Bronchial epithelial cell (primary cell): ENCODE measurements at places on chromosomes 12 and 14.

DNA sequence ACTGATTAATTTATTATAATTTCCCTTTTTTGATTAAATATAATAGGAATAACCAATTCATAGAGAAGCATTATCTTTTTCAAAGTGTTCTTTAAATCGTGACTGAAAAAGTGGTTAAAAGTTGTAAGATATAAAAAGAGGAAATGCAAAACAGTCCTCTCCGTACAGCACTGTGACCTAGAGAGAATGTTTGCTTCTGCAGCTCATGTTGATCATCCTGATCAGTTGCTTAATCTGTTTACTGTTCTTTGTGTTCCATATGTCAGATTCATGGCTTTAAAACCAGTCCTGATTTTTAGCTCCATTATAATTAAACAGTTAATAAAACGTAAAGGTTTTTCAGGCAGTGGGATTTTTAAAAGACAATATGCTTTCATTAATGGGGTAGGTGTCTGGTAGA is 4.7 kb downstream of the TTC8 start:
- no peak for DNase-seq

DNA sequence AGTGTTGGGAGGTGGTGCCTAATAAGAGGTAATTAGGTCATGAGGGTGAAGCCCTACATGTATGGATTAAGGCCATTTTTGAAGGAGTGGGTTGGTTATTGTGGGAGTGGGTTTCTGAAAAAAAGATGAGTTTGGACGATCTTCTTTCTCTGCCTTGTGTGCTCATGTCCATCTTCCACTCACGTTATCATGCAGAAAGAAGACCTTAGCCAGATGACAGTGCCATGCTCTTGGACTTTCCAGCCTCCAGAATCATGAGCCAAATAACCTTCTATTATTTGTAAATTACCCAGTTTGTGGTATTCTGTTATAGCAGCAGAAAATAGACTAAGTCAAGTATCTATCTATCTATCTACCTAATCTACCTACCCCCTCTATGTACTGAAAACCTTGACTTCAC is 71.9 kb downstream of the SDR9C7 start:
- DNase-seq, result no peak

GRCh38 chr14:26833621-26834176 is 235.9 kb upstream of the NOVA1 start:
- peak; percentile 4 for DNase-seq

DNA sequence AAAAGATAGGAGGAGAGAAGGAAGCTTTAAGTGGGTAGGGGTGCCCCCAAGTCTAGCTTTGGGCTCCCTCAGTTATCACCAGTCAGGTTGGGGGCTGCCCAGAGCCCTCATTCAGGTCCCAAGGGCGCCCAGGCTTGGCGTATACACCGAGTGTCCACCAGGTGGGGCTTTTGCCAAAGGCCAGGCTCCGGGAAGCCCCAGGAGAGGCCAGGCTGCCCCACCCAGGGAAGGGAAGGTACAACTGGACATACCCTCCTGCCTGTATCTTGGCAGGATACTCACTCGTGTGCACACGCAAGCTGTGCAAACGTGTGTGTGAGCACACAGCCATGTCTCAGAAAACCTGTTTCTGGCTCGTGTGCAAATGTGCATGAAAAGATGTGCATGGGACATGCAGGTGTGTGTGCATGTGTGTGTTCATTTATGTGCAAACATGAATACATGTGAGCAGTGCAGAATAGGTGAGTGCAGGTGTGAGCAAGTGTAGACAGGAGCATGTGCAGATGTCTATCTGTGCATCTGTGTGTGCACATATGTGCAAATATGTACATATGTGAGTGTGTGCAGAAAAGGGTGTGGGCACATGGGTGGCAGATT is 103.9 kb upstream of the MYL2 start:
- DNase-seq, result peak; percentile 52

GRCh38 chr12:25988505-25988904 is 30.0 kb downstream of the RASSF8 start:
- DNase-seq, result no peak

DNA sequence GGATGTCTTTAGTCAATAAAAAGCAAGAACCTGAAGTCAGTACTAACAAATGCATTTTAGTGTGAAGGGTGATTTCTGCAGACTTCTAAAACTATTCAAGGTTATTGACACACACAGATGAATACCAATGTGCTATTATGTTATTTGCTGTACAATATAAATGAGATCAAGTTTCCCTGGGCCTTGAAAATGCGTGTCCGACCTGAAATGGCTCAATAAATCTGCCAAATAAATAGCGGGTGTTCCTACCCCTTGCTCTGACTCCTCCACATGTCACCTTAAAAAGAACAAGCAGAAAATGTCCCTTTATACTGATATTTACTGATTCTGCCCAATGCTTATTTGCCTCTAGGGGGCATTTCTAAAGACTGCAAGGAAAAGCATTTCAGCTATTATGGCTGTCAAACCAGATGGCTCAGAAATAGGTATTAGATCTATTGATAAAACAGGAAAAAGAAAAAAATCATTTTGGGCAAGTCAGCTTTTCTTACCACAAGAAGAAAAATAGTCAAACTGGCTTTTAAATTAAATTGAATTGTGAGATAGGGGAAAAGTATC is 367.3 kb upstream of the KITLG start:
- no peak for DNase-seq

GRCh38 chr14:92280554-92281262 is 42.3 kb upstream of the SLC24A4 start:
- no peak for DNase-seq

DNA sequence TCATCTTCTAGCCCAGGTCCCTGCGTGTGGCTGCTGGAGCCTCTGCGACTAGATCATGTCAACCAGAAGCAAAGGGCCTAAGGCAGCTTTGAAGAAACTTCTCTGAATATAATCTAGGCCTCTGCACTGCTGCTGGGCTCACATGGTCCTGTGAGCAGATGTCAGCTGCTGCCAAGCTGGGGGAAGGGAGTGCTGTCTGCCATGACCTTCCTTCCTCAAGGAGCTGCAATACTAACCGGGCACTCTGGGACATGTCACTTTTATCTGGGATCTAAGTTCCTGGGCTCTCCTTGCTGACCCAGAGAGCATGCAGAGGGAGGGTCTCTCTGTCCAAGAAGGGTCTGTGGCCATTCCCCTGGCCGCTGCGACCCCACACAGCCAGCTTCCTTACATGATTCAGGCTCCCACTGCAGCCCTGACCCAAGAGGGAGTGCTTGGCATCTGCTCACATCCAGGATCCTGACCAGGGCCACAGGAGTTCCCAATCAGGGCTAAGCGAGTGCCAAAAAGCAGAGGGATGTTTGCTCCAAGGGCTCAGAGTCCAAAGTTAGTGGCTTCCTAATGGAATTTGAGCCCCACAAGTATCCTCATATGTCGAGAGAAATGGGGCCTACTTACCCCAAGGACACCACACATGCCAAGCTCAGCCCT is 74.0 kb downstream of the PLEKHG3 start:
- no peak for DNase-seq

DNA sequence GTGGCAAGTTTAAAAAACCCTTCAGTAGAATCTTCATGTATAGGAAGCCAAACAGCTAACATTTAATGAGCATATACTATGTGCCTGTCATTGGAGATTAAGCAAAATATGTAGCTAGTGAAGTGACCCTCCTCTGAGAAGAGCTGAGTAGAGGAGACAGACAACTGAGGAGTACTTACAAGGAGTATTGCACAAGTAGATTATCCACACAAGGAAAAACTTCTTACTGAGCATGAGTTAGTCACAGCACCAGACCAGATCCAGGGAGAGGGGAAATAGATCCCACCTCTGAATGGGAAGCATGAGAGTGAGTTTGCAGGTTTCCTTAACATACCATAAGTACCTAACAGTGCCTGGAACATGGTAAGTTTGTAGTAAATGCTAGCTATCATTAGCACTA is 33.0 kb downstream of the FRMD6 start:
- peak; percentile 36 for DNase-seq

GRCh38 chr12:95054206-95054605 is 19.2 kb downstream of the NR2C1 start:
- DNase-seq, result no peak

GRCh38 chr14:34766606-34767005 is 52.2 kb upstream of the CFL2 start:
- DNase-seq, result no peak

DNA sequence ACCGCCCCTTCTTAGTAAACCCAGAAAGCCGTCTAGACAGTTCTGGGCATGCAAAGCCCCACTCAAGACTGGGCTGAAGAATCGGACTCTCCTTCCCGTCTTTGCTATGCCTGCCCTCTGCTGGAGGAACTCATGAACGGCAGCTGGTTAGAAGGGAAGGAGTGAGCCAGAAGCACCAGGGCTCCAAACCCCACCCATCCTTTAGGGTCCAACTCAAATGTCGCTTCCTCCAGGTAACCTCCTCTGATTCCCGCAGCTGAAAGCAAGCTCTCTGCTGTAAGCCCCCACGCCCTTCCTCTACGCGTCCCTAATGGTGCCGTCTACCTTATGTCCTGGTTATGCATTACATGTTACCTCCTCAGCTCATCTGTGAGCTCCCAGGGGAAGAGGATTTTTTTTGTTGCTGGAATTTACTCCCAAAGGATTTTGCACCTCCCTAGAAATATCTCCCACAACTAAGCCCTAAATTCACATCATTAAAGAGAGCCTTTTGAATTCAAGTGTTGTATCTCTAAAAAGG is 59.0 kb upstream of the SCN8A start:
- peak; percentile 73 for DNase-seq

DNA sequence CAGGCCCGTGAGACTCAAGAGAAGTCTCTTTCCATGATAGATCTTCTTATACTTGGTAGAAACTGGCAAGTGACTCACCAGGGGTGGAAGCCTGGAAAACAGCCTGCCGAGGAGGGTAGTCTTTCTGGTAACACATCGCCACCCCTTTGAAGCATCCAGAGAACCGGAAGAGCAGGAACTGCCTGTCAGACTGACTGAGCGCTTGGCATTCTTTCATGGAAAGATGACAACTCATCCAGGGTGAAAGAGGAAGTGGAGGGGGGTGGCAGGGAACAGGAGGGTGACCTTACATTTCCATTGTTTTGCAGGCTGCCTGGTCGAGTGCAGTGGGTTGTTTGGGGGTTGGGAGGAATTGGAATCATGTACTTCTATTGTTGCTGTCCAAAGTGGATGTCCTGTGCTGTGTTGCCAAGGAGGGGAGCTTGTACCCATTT is 34.5 kb downstream of the PRKCH start:
- DNase-seq, result peak; percentile 99

- peak; percentile 85 for DNase-seq
These were observed 107.6 kb downstream of the PTCSC3 start for GRCh38 chr14:36068777-36069534.

DNA sequence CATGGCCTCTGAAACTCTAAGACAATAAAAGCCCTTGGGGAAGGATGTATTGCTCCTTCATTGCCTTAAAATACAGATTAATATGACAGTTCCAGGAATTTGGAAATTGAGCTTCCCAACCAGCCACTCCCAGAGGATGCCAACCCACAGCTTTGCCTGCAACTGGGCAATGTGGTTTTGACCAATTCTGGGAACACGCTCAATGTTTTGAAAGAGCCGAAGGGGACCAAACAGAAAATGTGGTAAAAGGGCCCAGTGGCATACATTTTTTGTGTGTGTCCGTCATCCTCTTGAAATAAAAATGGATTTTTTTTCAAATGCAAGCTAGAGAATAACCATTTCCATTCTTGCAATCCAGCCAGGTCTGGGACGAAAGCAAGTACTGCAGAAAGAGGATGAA is 88.3 kb upstream of the PLEKHG7 start:
- no peak for DNase-seq

- no peak for DNase-seq
These were observed 8.2 kb downstream of the ARHGEF40 start for GRCh38 chr14:21078287-21078686.

- no peak for DNase-seq
These were observed 161.5 kb downstream of the DERA start for GRCh38 chr12:16072678-16073077.

DNA sequence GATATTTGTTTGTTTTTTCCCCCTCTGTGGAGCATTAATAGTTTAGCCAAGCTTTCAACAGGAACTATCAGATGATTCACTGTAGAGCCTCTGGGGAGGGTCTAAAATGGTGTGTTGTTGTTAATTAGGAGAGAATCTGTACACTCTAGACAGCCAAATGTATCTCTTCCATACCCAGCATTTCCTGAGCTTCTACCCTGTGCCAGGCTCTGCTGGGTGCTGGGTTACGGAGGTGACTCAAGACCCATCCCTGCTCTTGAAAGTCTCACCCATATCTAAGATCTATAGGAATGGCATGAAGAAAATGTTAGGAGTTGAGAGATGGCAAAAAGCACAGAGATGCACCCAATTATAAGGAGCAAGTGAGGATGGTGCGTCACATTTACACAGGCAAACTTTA is 245.8 kb downstream of the C12orf75 start:
- no peak for DNase-seq

DNA sequence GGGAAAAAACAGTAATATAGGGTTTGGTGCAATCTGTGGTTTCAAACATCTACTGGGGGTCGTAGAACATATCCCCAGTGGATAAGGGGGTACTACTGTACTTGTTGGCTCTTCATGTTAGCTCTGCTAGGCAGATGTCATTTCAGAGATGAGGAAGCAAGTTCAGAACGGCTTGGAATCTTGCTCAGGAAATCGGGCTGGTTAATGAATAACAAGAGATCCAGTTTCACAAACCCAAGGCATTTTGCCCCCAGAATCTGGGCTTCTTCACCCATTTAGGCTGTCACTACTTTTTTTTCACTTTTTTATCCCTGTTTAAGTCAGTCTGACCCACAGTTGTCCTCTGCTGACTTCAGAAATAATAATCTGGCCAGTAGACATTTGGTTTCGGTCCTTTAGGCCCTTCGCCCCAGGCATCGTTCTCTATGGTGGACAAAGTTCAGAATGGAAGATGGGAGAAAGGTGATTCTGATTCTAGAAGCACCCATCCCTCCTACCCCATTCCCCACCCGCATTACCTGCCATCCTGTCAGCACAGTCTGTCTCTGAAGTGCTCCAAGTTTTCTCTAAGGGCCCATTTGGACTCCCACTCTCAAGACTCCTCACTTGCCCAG is 4.5 kb downstream of the SUOX start:
- DNase-seq, result no peak

GRCh38 chr14:82510007-82510406 is 976.4 kb upstream of the SEL1L start:
- no peak for DNase-seq

DNA sequence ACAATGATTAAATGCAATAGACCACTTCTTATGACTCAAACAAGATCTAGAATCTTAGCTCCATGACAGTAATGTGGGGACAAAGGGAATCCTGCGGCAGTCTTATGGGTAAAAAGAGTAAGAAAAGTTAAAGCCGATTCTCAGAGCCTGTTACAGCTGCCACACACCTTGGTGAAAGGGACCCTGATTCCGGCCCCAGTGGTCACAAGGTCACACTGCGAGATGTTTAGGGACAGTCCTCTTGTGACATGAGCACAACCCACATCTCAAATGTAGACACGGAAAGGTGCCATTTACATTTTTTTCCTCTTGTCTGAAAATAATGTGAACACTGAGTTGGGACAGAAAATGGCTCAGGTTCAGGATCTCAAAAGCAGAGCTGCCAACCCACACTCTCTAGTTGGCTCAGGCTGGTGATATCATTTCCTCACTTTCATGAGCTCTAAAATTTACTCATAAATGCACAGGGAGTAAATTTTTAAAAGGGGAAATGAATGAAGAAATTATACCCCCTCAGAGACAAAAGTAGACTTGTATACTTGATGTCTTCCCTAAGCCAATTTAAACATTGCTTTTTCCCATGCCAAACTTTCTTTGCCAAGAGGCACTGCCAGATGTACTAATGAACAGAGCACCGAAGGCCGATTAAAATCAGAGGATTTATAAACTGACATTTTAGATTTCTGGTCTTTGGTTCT is 113.1 kb upstream of the OVCH1 start:
- DNase-seq, result no peak

- DNase-seq, result peak; percentile 17
These were observed 256.8 kb upstream of the DDHD1 start for GRCh38 chr14:53409969-53410368.

GRCh38 chr12:79983986-79984620 is 49.2 kb upstream of the PPP1R12A start:
- DNase-seq, result peak; percentile 25
